T-helper 17 cell (primary cell): ENCODE measurements at places on chromosomes 7 and 10. TPM values are rescaled to one million over a fixed set of nuclear protein-coding genes. Genes with fewer than 3 reads are reported as not detected.

Gene INMT
- 1.2 TPM for total RNA-seq

Gene TMEM178B
- total RNA-seq, result 0.96 TPM

GRCh38 chr10:116785867-116786266, 43.5 kb upstream of the HSPA12A start:
- no peak for DNase-seq

Gene SPDYE9
- not detected for total RNA-seq

Gene UNC5B
- total RNA-seq, result not detected

GRCh38 chr10:29698773-29699490, 64.2 kb upstream of the SVIL start:
- no peak for DNase-seq

- no peak for DNase-seq
Observed at GRCh38 chr7:30212701-30213111, 71.7 kb upstream of the ZNRF2 start.
